ENCODE measurements at places on chromosomes 7 and 10. TPM values are rescaled to one million over a fixed set of nuclear protein-coding genes. Genes with fewer than 3 reads are reported as not detected.

AMPH gene
- not detected for total RNA-seq

CPEB3 gene
- total RNA-seq = 1.6 TPM

TAS2R3 gene
- 0.33 TPM for total RNA-seq

TMEM229A gene
- not detected for total RNA-seq

HGF gene
- 0.33 TPM for total RNA-seq

CCDC3 gene
- total RNA-seq = under 0.01 TPM

C10orf67 gene
- total RNA-seq = under 0.01 TPM

INA gene
- under 0.01 TPM for total RNA-seq

SYT15 gene
- 2.2 TPM for total RNA-seq

TMEM254 gene
- total RNA-seq = 3.4 TPM

EGR2 gene
- 0.22 TPM for total RNA-seq

CH25H gene
- 3.8 TPM for total RNA-seq

C7orf33 gene
- total RNA-seq = not detected

POLR2J3 gene
- total RNA-seq = 18.0 TPM

SPDYE6 gene
- not detected for total RNA-seq

EXOC6 gene
- 158 TPM for total RNA-seq

FBXO24 gene
- total RNA-seq = 0.11 TPM

UPK3BL2 gene
- 0.60 TPM for total RNA-seq

EEPD1 gene
- total RNA-seq = 1.3 TPM

OR2A5 gene
- not detected for total RNA-seq

NFE2L3 gene
- 11.4 TPM for total RNA-seq
